ENCODE measurements at places on chromosomes 11 and 22. TPM values are rescaled to one million over a fixed set of nuclear protein-coding genes. Genes with fewer than 3 reads are reported as not detected.

OR5T2 gene
- total RNA-seq: not detected

MCAM gene
- total RNA-seq: 2,944 TPM

C1QTNF4 gene
- 0.43 TPM for total RNA-seq

ZP1 gene
- total RNA-seq: not detected

FGF4 gene
- not detected for total RNA-seq

FOLR2 gene
- total RNA-seq: not detected

TRIM29 gene
- total RNA-seq: not detected

JRKL gene
- 12.5 TPM for total RNA-seq

OVCH2 gene
- not detected for total RNA-seq

MPZL2 gene
- 218 TPM for total RNA-seq

SLC7A4 gene
- total RNA-seq: not detected

MS4A6E gene
- not detected for total RNA-seq

C11orf42 gene
- not detected for total RNA-seq

TSPAN4 gene
- total RNA-seq: 84.0 TPM

HTR3B gene
- not detected for total RNA-seq

SCARF2 gene
- 20.9 TPM for total RNA-seq

MRPL11 gene
- 58.7 TPM for total RNA-seq

OR51G2 gene
- not detected for total RNA-seq

ENTHD1 gene
- total RNA-seq: not detected

RFPL1 gene
- not detected for total RNA-seq

BDNF gene
- 0.72 TPM for total RNA-seq

ADORA2A gene
- 41.4 TPM for total RNA-seq

RCOR2 gene
- total RNA-seq: 0.40 TPM

FBLN1 gene
- 0.14 TPM for total RNA-seq

OLFML1 gene
- not detected for total RNA-seq

C11orf16 gene
- total RNA-seq: not detected

ADAMTS15 gene
- 0.13 TPM for total RNA-seq

TH gene
- total RNA-seq: not detected

ANO1 gene
- 0.27 TPM for total RNA-seq

RIMBP3C gene
- total RNA-seq: not detected

RBMXL2 gene
- 0.40 TPM for total RNA-seq

GAB2 gene
- 32.8 TPM for total RNA-seq

TP53I11 gene
- total RNA-seq: 39.1 TPM

PSMC3 gene
- 178 TPM for total RNA-seq

SPDYC gene
- not detected for total RNA-seq

ACRV1 gene
- not detected for total RNA-seq

CELSR1 gene
- 1.3 TPM for total RNA-seq

AMBRA1 gene
- 31.6 TPM for total RNA-seq

VSIG2 gene
- total RNA-seq: 0.27 TPM

IL17REL gene
- 0.22 TPM for total RNA-seq

MRPL48 gene
- 31.8 TPM for total RNA-seq

BANF1 gene
- 51.8 TPM for total RNA-seq

SEPTIN5 gene
- 13.1 TPM for total RNA-seq

PATE4 gene
- not detected for total RNA-seq

ZNF215 gene
- total RNA-seq: 5.9 TPM

CASP5 gene
- 0.72 TPM for total RNA-seq

IRF7 gene
- 7.1 TPM for total RNA-seq

ANKRD13D gene
- total RNA-seq: 23.5 TPM

MORC2 gene
- total RNA-seq: 26.3 TPM

FADS1 gene
- total RNA-seq: 70.5 TPM

MMP8 gene
- not detected for total RNA-seq

MEI1 gene
- 4.3 TPM for total RNA-seq

TEX12 gene
- total RNA-seq: 0.43 TPM

PIH1D2 gene
- total RNA-seq: 1.6 TPM

SLC22A6 gene
- not detected for total RNA-seq

MOV10L1 gene
- 44.9 TPM for total RNA-seq

PAAF1 gene
- 8.9 TPM for total RNA-seq

ASCC2 gene
- 42.8 TPM for total RNA-seq

Data from thoracic aorta endothelial cell (primary cell).